NCI-H1436 (cell line): ENCODE measurements at places on chromosomes 3 and 15.

GRCh38 chr3:24494618-24495325 is at the start of gene THRB:
THRB (minus strand) TSS chr3:24494850.
- DNase-seq: no peak

DNA sequence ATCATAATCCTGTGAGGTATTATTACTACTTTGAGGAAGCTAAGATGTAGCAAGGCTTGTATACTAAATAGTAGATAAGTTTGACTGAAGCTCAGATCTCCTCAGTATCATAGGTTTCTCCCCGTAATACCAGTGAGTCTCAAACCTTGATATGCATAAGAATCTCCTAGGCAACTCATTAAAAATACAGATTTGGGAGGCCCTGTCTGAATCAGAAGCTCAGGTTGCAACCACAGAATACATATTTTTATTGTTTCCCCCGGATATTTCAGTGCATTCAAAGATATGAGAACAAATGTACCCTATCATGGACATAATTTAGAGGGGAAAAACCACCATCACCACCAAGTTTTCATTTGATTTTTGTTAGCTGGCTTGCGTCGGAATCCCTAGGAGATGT is 242.1 kb upstream of the C2CD4B start:
- DNase-seq: no peak

DNA sequence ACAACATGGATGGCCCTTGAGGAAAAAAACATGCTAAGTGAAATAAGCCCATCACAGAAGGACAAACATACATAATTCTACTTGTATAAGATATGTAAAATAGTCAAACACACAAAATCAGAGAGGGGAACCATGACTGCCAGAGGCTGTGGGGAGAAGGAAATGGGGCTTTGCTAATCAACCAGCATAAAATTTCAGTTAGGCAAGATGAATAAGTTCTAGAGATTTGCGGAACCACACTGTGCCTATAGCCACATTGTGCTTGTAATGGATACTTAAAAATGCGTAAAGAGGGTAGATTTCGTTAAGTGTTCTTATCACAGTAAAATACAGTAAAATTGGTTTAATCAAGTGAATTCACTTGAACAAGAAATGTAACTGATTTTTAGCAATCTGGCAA is 33.7 kb upstream of the SPTBN5 start:
- no peak for DNase-seq

GRCh38 chr15:25515633-25516032 is 76.8 kb upstream of the UBE3A start:
- DNase-seq: no peak

DNA sequence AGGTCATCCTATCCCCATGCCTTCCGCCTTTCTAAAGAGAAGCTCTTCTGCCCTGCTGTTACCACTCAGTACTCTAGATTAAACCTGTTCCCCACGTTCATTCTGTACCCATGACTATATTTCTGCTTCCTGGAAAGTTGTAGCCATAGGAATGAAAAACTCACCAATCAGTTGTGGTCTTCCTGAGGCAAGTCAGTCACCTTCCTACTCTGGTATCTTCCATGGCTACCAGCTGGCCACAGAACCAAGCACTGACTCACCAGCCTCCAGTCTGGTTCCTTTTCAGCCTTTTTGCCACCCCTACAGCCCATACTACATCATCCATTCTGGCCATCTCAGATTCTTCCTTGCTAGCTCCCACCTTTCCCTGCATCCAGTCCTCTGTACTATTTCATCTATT is 46.4 kb downstream of the TMEM44 start:
- DNase-seq: no peak

- peak; percentile 52 for DNase-seq
Observed at GRCh38 chr3:72255791-72256559, 471.0 kb upstream of the PROK2 start.

DNA sequence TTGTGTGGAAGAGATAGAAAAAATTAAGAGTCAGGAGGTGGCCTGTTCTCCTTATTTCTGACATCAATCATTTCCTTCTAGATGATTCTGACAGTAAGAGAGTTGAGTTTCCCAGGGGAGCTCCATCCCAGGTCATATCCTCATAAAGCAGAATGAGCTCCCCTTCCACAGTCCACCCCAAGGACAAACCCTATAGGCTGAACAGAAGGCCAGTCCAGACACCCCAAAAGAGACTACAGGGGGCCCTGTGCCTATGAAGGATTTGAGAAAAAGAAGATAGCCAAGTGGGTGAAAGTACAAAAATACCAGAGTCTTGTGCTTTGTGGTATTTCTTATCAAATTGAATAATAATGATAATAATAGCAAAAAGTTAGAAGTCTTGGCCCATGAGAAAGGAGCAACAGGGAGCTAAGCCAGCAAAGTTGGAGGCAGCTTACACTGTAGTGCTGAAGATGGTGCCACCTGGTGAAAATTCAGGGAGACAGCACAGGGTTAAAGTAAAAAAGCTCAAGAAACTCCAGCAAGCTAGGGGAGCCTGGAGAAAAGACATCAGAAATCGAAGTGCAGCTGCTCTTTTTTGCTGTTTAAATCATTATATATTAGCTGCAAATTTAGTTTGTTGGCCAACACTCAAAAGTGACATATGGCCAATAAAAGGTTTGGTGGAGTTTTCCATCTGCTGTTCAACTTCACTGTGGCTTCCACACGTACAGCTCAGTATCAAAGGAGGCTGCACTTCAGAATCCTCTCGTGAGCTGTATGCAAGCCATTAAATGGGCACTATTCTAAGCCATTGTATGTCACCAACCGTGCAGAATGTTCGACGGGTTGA is 35.8 kb upstream of the SLC24A5 start:
- DNase-seq: peak; percentile 5

- no peak for DNase-seq
Observed at GRCh38 chr3:29926378-29926777, 645.5 kb downstream of the RBMS3 start.

DNA sequence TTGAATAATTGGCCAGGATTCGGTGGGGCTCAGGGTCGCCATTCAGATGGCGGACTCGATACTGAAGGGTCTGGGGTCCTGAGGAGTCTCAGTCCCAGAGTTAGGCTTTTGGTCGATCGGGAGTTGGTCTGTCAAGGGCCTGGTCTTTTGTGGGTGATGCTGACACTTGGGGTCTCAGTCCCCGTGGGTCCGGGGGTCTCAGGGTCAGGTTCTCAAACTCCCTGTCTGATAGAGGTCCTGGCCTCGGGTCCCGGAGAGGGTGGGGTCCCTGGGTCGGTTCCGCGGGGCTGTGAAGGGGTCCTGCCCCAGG is 467 bp downstream of the NCKIPSD start:
- no peak for DNase-seq

- no peak for DNase-seq
Observed at GRCh38 chr15:78107471-78107870, 15.1 kb downstream of the SH2D7 start.

GRCh38 chr15:68543165-68544008 is 35.4 kb upstream of the CORO2B start:
- DNase-seq: no peak

GRCh38 chr3:153245661-153246060 is 83.6 kb downstream of the RAP2B start:
- DNase-seq: no peak
